ENCODE measurements at places on chromosomes 16 and 17. TPM values are rescaled to one million over a fixed set of nuclear protein-coding genes. Genes with fewer than 3 reads are reported as not detected.

DNA sequence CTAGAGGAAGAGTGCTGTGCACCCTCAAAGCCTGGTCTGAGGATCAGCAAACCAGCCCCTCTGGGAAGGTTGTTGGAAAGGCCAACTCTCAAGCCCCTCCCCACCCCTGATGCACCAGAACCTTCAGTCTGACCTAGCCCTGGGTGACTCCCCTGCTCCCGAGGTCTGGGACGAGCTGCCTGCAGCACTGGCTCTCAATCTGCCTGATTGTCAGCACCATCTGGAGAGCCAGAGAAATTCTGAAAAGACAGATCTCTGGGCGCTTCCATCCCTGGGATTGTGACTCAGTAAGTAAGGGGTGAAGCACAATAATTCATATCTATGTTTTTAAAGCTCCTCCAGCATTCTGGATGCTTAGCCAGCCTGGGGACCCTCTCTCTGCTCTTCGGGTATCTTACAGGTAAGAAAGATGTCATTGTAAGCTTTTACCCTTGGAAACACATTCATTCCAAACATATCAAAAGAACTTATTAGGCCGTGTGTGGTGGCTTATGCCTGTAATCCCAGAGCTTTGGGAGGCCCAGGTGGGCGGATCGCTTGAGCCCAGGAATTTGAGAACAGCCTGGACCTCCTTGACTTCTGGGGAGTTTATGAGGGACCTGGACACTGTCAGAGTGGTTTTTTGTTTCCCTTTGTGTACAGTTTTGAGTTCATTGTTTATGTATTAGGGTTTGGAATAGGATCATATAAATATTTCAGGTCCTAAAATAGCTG is 147.5 kb downstream of the KCNJ12 start:
- no peaks in the 10 kb centered on the region for H3K4me1 ChIP-seq
- DNase-seq, result no peak
- H3K36me3 ChIP-seq, result no peaks in the 10 kb centered on the region
- H3K4me3 ChIP-seq, result no peak overlapping the region
- H3K27me3 ChIP-seq, result peaks cover 2% of the 10 kb centered on the region

HOXB4 gene
- 8.9 TPM for total RNA-seq

KDM8 gene
- 3.6 TPM for total RNA-seq

GRCh38 chr16:31301708-31302400 is 42.1 kb downstream of the ITGAM start:
- no peak overlapping the region for H3K4me3 ChIP-seq
- H3K27ac ChIP-seq, result no peak overlapping the region
- DNase-seq, result no peak
- no peaks in the 10 kb centered on the region for H3K4me1 ChIP-seq

HOXB6 gene
- 16.2 TPM for total RNA-seq

DNASE1L2 gene
- 0.77 TPM for total RNA-seq

PLK1 gene
- total RNA-seq, result 0.77 TPM

TP53TG3F gene
- not detected for total RNA-seq

DNA sequence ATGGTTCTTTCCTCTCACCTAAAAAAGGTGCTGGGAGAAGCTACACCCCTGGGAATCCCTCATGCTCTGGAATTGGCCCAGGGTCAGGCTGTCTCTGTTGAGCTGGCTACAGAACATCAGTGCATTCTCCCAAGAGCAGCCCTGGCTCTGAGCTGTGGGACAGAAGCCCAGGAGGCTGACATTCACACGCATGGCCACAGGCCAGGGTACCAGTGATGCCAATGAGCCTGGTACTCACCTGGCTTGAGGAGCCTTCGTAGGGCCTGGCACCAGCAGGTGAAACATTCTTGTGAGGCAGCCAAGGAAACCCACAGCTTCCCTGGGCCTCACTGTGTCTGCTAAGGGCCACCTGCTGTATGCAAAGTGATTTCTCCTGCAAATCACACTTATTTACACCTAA is 121.7 kb upstream of the CCL2 start:
- no peaks in the 10 kb centered on the region for H3K36me3 ChIP-seq
- no peaks in the 10 kb centered on the region for H3K27me3 ChIP-seq
- H3K4me3 ChIP-seq, result no peak overlapping the region

DNA sequence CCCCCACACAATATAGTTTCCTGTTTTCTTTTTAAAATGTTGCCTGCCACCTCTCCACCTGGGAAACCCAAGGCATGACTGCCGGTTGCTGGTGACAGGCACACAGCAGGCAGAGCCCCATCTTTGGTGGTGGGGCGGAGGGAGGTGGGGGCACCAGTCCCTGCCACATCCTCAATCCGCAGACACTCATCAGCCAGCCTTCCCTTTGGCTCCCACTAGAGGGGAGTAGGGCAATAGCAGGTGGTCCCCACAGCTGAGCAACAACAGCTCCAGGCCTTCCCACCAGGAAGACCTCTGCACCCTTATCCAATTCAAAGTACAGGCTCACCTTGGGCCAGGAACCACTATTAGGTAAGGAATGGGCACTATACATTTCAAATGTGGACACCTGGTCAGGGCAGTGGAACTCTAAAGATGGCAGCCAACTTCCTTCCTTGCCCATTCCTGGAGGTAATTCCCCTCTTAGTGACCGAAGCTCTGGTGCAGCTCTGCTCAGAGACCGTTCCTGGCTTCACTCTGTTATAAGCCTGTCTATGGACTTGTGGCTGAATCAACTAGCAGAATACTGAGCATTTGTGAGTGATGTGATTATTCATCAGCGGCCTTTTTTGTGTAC is 13.9 kb downstream of the RECQL5 start:
- no peaks in the 10 kb centered on the region for H3K27me3 ChIP-seq
- peak; percentile 18 for DNase-seq
- H3K4me3 ChIP-seq, result no peak overlapping the region
- no peak overlapping the region for H3K27ac ChIP-seq
- peaks cover 6% of the 10 kb centered on the region for H3K36me3 ChIP-seq

SPN gene
- not detected for total RNA-seq

IRX3 gene
- 0.33 TPM for total RNA-seq

GINS3 gene
- 1.8 TPM for total RNA-seq

DNA sequence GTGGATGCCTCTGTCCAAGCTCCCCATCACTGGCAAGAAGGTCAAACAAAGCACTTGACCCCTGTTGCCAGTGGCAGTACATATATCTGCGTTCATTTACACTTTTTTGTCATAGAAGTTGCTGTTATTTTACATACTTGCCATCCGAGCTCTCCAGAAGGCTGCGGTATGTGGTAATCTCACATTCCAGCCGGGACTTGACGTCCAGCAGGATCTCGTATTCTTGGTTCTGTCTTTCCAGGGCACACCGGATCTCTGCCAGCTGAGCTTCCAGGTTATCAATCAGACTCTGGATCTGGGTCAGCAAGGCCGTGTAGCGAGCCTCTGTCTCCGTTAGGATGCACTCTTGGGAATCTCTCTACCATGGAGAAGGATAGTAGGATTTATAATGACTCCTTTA is 6.6 kb downstream of the KRT39 start:
- H3K27ac ChIP-seq, result no peak overlapping the region
- H3K4me1 ChIP-seq, result peaks cover 13% of the 10 kb centered on the region
- H3K36me3 ChIP-seq, result no peaks in the 10 kb centered on the region
- DNase-seq, result peak; percentile 26
- no peak overlapping the region for H3K4me3 ChIP-seq
- no peaks in the 10 kb centered on the region for H3K27me3 ChIP-seq

DNA sequence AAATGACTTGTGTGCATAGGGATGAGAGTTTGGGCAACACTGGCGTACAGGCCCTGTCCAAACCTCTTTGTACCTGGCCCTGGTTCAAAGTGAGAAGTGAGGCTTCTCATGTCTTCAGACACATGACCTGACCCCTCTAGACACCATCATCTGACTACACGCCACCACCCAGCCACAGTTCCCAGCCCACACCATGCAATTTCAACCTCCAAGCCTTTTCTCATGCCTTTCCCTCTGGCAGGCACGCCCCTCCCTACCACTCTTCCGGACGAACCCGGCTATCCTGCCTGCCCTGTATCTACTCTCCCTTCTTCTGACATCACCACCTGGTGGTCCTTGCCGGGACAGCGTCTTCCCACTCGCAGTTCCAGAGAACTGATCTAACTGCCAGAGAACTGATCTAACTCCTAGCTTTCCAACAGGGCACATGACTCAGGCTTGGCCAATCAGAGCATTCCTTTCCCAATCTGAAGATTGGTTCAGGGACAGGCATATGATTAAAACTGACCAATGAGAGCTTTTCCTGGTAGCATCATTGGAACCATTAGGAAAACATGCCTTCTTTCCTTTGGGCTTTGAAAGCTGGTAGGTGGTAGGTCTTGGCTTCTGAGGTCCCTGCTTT is 27.1 kb upstream of the IL21R start:
- DNase-seq, result peak; percentile 77
- no peak overlapping the region for H3K27ac ChIP-seq
- H3K27me3 ChIP-seq, result peaks cover 5% of the 10 kb centered on the region
- H3K4me3 ChIP-seq, result no peak overlapping the region
- H3K36me3 ChIP-seq, result no peaks in the 10 kb centered on the region

TPSB2 gene
- not detected for total RNA-seq

OR3A2 gene
- total RNA-seq, result not detected

- H3K36me3 ChIP-seq, result no peaks in the 10 kb centered on the region
- H3K27me3 ChIP-seq, result peaks cover 19% of the 10 kb centered on the region
- H3K4me3 ChIP-seq, result no peak overlapping the region
- H3K27ac ChIP-seq, result no peak overlapping the region
Measured at GRCh38 chr17:9647014-9647413, 1.7 kb downstream of the USP43 start.

SLC12A3 gene
- total RNA-seq, result not detected

DNA sequence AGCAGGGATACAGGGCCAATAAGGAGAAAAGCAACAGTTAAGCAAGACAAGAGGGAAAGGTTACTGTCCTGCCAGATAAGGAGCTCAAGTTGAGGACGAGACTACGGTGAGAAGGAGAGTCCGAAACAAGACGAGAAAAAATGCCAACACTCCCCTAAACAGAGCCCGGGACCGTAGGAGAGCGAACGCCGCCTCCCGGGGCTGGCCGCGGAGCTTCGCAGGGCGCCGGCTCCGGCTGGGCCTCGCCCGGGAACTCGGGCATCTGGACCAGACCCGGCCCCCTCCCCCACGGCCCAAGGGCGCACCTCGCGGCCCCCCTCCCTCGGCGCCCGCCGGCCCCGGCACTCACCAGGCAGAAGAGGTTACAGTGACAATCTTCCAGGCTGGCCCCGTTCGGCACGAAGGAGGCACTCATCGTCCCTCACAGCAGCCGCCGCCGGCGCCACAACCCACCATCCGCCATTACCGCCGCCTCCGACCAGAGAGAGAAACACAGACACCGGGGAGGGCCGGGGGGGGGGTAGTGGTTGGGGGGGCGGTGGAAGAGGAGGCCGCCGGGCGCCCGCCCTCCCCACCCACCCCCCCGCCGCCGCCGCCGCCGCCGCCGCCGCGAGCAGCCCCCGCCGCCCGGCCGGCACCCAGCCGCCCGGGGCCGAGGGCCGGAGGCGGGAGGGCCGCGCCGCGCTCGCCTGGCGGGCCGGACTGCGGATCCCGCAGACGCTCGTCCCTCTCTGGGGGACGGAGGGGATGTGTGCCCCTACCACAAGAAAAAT is at the start of gene MED13:
MED13 (minus strand) TSS at position 488 of the 773 bp plus-strand sequence; CDS start at position 415, 73 bp downstream.
- H3K4me3 ChIP-seq, result peak within 1 kb of the TSS; percentile 95
- peaks cover 2% of the 10 kb centered on the region for H3K4me1 ChIP-seq
- peak; percentile 37 for DNase-seq

DNA sequence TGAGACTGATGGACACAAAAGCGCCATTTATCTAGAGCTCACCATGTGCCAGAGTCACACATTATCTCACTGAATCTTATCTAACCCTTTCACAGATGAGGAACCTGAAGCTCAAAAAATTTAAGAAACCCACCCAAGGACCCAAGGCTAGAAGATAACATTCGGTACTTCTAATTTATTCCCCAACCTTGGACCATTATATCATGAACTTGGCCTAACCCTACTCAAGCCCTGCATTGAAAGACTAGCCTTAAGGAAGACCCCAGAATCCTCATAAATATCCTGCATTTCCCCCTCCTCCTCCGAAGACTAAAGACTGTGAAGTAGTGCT is 548 bp upstream of the DYNC1LI2 start:
- H3K27me3 ChIP-seq, result no peaks in the 10 kb centered on the region
- H3K4me1 ChIP-seq, result peaks cover 5% of the 10 kb centered on the region
- H3K4me3 ChIP-seq, result peak overlapping the region; percentile 93
- no peak for DNase-seq

DNA sequence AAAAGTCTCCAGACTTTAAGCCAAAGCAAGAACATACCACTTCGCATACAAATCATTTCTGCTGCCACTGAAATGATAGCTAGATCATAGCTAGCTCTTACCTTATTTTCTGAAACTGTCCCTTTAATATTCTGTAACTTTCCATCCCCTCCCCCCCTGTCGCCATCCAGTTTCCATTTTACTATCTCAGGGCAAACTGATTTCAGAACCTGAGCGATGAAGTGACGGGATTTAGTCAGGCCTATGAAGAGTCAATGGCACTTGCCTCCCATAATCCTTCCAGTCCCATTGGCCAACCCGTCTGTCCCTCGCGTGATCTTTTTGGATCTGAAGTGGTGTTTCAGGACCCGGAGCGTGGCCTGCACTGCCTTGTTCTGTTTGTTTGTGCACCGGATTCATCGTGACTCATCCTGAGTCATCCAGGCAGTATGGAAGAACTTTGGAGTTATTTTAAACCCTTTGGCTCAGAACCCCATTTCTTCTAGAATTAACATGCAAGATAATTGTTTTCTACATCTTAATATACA is 199.8 kb upstream of the CHMP6 start:
- peaks cover 62% of the 10 kb centered on the region for H3K4me1 ChIP-seq
- peak overlapping the region; percentile 93 for H3K27ac ChIP-seq
- DNase-seq, result peak; percentile 97
- H3K36me3 ChIP-seq, result no peaks in the 10 kb centered on the region
- H3K4me3 ChIP-seq, result no peak overlapping the region

MEIOC gene
- total RNA-seq, result not detected

GRCh38 chr17:79556271-79556670 is 54.6 kb downstream of the RBFOX3 start:
- no peaks in the 10 kb centered on the region for H3K4me1 ChIP-seq
- H3K27ac ChIP-seq, result no peak overlapping the region
- no peaks in the 10 kb centered on the region for H3K36me3 ChIP-seq
- no peaks in the 10 kb centered on the region for H3K27me3 ChIP-seq

HSF5 gene
- total RNA-seq, result under 0.01 TPM

DNA sequence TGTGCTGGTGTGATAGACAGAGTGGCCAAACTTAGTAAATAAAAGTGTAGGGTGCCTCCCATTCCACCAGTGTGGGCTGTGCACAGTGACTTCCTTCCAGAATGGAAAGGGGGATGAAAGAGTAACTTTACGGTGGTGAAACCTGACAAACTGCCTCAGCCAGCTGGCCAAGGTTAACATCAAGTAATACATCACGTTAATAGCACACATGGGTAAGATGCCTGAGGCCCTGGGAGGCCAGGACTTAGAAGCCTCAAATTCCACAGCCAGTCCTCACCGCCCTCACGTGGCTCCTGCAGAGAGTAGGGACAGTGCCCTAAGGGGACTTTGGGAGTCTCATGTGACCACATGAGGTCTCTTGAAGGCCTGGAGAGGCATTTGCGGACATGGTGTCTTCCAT is 14.1 kb downstream of the RMI2 start:
- no peaks in the 10 kb centered on the region for H3K36me3 ChIP-seq
- H3K27me3 ChIP-seq, result no peaks in the 10 kb centered on the region
- peaks cover 69% of the 10 kb centered on the region for H3K4me1 ChIP-seq
- H3K4me3 ChIP-seq, result no peak overlapping the region
- peak; percentile 85 for DNase-seq
- H3K27ac ChIP-seq, result peak overlapping the region; percentile 4

Data from fibroblast of lung (primary cell).